Fibroblast of skin of back (primary cell): ENCODE measurements at places on chromosomes 12 and 14.

GRCh38 chr14:29444805-29445204 lies 482.8 kb downstream of the PRKD1 start:
- DNase-seq, result no peak

GRCh38 chr12:69511016-69511415 lies 40.8 kb downstream of the FRS2 start:
- no peak for DNase-seq

- DNase-seq, result peak; percentile 81
Observed at GRCh38 chr14:76955575-76956315, 72.8 kb downstream of the IRF2BPL start.

- no peak for DNase-seq
Observed at GRCh38 chr12:87280356-87280755, 748.8 kb downstream of the C12orf50 start.

- DNase-seq, result no peak
Observed at GRCh38 chr14:75614179-75614578, 35.8 kb downstream of the FLVCR2 start.

GRCh38 chr12:7835766-7836165 lies 36.9 kb downstream of the SLC2A14 start:
- no peak for DNase-seq

GRCh38 chr14:57930241-57930975 lies 64.5 kb upstream of the SLC35F4 start:
- DNase-seq, result no peak

DNA sequence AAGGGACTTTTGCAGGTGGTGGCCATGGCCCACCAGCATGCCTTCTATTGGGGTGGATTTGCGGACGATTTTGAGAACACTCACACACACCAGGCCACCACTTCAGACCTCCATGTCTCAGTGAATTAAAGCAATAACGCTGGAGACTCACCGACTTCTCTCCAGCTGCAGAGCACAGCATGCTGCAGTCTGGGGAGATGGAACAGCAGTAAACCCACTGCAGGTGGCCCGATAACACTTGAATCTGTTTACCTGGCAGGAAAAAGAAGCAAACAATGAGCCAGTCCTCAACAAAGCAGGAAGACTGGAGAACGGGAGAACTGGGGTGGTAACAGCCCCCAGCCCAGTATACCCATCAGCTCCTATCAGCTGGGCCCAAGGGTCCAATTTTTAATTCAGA lies 21.6 kb downstream of the RFC5 start:
- DNase-seq, result no peak

DNA sequence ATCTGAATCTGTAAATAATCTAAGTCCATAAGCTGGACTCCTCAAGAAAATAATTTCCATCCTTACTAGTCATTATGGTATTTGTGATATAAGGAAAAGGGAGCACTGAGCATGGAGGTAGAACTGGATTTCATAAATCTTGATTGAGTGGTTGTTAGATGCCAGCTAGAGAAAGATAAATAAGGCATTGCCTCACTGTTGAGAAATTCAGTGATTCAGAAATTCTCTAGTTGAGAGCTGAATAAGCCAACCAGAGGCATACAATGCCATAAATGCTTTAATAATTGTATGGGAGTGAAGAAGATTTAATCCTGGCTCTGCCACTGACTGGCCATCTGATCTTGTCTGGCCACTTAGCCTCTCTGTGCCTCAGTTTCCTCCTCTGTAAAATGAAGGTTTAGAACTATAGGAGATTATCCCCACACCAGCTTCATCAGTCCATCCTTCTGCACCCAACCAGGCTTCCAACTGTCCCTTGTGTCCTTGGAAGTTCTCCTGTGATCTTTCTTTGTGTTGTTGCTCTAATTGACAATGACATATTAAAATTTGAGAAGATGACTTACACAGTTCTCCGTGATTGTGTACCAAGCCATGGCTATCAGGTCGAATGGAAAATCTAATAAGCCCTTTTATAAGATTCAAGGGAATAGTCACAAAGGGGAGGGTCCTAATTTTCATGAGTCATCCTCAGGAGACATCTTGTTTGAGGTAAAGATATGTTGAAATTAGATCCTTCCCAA lies 394.3 kb downstream of the EGLN3 start:
- DNase-seq, result peak; percentile 77
